ENCODE measurements at places on chromosomes 5 and 9.
A peak's percentile ranks its signal among the peaks of the same experiment; 100 is the strongest.

DNA sequence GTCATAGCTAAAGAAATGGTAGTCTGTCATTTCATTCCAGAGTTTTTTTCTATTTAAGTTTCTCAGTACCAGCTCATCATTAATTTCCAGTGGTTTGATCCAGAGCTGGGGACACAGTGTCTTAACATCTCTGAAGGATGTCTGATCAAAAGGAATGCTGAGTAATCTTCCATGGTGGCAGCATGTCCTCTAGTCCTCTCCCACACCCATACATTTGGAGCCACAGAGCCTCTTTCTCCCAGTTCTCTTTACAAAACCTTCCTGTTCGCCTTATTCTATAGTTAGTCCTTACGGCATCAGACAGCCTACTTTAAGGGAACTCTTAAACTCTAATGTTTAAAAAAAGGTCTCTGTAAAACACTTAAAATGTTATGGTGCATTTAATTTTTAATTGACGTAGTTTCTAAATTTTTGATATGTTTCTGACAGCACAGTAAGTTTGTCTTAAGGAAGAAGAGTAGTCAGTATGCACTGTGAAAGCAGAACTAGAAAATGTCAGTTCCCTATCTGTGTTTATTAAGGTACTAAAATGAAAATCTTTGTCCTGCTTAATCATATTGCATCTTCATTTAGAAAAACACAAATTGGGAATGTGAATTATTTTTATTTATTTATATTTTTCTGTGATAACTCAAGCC is 96.8 kb downstream of the INIP start:
- DNase-seq = no peak

DNA sequence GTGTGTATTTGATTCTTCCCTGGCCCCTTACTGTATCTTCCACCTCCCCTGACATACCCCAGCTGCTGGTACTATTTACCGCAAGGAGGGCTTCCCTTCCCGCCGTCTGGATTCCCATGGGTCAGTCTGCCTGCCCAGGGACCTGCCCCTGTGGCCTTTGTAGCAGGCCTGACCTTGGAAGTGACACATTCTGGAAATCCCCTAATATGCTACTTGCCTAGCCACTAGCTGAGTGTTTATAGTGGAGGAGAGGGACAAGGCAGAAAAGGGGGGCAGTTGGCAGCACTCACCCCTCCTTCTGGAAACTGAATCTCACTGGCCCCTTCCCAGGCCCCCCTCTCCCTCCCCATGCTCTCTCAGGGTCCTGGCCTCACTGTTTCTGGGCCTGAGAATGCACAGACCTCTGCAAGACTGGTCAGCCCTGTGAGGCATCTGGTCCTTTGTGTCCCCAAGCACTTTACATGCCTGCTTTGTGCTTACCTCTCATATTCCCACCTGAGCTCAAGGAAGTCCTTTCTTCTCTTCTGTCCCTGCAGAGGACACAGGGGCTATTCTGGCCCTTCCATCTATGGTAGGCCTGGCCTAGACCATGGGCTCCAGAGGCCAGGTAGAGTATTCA is 8.2 kb upstream of the CCL21 start:
- no peak for DNase-seq

GRCh38 chr5:138654281-138654867 is 79.2 kb upstream of the HSPA9 start:
- DNase-seq = no peak

DNA sequence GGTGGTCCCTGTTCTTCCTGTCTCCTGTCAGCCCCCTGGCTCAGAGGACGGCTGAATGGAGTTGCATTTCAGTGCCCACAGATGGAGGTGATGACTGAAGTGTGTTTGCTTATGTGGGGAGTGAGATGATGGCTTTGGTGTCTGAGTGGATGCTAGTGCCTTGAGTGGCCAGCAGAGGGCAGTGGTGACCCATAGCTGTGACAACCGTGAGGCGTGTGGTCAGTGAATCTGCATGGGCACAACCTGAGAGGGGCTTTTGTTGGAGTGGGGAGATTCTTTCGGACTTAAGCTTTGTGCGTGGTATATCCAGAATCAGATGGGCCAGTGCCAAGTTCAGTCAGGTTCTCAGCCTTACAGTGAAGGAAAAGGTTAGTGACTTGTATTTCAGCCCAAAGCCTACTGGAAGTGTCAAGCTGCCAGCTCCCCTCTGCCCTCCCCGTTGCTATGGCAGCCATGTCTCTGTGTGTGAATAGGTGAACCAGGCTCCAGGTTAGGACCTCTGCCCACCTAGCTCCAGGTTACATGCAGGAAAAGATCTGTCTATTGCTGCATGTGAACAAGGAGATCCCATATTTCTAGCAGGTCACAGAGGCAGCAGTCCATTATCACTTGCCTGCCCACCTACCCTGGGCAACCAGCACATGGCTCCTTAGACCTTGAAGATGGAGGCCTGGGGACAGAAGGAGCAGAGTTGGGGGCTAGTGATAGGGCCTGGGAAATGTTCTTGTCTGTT is 14.7 kb upstream of the CXXC5 start:
- DNase-seq = peak; percentile 80

- no peak for DNase-seq
Observed at GRCh38 chr9:77731008-77731698, 83.0 kb upstream of the GNA14 start.

All from skin of body (tissue), 3 donors.